Activated naive CD4-positive, alpha-beta T cell treated with anti-CD3 and anti-CD28 coated beads, Interleukin-2, amount 10 ng/mL, durations not matched to agents 5 hours and 36 hours (primary cell): ENCODE measurements at places on chromosomes 5 and 9. TPM values are rescaled to one million over a fixed set of nuclear protein-coding genes. Genes with fewer than 3 reads are reported as not detected.

Gene ZFP37
- 0.98 TPM for total RNA-seq

Gene BNC2
- not detected for total RNA-seq

Gene OTULINL
- 37.0 TPM for total RNA-seq

Gene BTNL9
- total RNA-seq = not detected

Gene KCNMB1
- total RNA-seq = not detected

Gene SLC6A3
- total RNA-seq = not detected

Gene DRD1
- not detected for total RNA-seq

Gene DNM1
- total RNA-seq = 0.99 TPM

Gene ARHGEF39
- total RNA-seq = 14.5 TPM

Gene CYLC2
- not detected for total RNA-seq

Gene LCP2
- 316 TPM for total RNA-seq

Gene HTR1A
- not detected for total RNA-seq
